HT1080 (cell line): ENCODE measurements at places on chromosomes 3 and 15. TPM values are rescaled to one million over a fixed set of nuclear protein-coding genes. Genes with fewer than 3 reads are reported as not detected.

Gene LIPH
- total RNA-seq = 0.13 and 0.63 TPM in 2 replicates

Gene CELF6
- 0.34 TPM in 1 of 2 replicates, not detected in the other for total RNA-seq

DNA sequence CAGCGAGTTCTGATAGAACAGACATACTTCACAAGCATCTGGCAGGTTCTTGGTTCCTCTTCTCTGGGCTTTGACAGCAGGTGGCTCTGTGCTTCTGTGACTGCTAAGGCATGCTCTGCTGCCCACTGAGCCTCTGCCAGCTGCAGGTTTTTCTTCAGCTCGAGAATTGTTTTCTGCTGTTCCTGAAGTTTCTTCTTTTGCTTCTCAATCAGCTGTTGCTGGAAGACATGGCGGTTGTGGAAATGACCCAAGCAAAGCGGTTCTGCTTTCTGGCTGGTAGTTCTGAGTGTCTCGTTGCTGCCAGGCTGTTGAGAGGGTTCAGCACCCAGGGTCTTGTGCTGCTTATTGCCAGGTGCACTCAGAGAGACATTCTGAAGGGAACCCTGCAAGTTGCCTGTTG lies 50.8 kb downstream of the CCDC191 start:
- DNase-seq = no peak

Gene SAMD7
- total RNA-seq = not detected in 2 replicates
